ENCODE measurements at places on chromosomes 3 and 15.

- DNase-seq, result no peak
Measured at GRCh38 chr3:8734137-8734878, 706 bp downstream of the CAV3 start.

DNA sequence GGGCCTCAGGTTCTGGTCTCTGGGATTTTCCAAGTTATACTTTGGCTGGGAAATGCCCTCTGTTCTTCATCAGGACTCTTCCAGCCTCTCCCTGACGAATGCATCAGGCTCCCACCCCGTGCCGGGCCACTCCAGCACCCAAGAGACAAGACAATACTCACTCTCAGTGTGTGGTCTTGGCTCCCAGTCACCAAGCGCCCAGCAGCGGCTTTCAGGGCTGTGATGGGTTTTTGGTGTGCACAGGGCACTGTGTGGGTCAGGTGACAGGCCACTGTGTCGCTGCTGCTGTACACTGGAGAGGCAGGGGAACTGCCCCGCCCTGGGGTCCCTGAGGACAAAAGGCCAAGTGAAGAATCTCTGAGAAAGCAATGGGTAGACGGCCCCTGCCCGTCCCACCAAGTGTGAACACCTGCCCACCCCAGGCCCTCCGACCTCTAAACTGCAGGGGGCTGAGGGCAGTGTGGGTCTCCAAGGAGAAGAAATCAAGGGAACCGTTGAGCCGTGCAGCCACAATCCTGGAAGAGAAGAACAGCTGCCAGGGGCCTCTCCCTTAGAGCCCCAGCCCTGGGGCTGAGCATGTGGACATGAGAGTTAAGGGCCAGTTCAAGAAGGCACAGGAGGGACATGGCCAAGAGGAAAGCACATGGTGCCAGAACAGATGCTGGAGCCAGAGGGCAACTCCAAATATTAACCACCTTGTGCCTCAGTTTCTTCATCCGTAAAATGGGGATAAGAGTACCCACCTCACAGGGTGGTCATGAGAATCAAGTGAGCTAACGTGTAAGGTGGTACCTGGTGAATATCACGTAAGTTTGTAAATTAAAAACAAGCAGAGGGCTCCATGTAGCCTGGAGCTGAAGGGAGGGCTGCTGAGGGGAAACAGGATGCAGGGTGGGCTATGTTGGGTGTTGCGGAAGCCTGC is 34.1 kb downstream of the PTPN23 start:
- no peak for DNase-seq

DNA sequence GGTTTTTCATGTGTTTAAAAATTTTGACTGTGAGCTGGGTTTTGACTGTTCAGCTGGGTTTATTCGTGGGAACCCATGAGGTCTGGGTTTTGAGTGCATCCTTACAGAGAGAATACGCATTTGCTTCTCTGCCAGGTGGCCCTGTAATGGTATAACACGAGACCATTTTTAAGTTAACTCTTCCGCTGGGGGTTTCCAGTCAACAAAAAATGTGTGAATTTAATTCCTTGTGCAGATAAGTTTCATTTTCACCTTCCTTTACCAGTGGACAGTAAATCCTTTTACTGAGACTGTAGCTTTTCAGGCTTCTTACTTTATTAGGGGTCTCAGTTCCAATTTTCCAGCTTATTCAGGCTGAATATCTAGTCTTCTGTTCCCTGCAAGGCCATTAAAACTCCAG is 149.6 kb downstream of the OPA1 start:
- no peak for DNase-seq

- no peak for DNase-seq
Measured at GRCh38 chr3:11282250-11283138, 10.3 kb downstream of the ATG7 start.

GRCh38 chr3:187098923-187099512 is 40.3 kb downstream of the RPL39L start:
- DNase-seq, result no peak

DNA sequence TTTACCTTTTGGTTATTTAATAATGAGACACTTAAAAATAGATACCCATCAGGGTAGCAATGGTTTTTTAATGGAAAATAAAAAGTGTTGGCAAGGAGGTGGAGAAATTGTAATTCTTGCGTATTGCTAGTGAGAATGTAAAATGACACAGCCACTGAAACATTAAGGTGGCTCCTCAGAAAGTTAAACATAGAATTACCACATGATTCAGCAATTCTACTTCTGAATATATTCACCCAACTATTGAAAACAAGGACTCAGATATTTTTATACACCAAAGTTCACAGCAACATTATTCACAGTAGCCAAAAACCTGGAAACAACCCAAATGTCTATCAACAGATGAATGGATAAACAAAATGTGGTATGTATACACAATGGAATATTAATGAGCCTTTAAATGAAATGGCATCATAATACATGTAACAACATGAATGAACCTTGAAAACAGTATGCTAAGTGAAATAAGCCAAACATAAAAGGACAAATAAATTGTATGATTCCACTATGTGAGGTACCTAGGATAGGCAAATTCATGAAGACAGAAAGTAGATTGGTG is 163.5 kb downstream of the IMPG2 start:
- DNase-seq, result no peak

- no peak for DNase-seq
Measured at GRCh38 chr3:127720161-127720823, 47.5 kb downstream of the ABTB1 start.

DNA sequence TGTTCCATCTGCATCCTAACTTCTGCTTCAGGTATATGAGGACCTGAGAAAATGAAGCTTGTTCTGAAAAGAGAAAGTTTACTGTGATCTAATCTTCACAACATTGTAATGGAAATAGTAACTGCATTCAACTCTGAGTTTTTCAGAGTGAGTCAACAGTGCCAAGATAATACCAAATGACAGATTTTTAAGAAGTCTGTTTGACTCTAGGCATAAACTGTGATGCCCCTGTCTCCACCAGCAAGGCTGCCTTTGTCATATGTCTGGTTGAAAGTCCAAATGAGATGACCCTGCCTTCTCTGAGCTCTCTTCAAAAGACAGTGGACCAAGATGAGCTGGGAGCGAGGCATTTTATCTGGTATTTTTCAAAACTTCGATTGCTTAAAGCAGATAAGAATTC is 44.8 kb upstream of the B3GNT5 start:
- DNase-seq, result no peak

DNA sequence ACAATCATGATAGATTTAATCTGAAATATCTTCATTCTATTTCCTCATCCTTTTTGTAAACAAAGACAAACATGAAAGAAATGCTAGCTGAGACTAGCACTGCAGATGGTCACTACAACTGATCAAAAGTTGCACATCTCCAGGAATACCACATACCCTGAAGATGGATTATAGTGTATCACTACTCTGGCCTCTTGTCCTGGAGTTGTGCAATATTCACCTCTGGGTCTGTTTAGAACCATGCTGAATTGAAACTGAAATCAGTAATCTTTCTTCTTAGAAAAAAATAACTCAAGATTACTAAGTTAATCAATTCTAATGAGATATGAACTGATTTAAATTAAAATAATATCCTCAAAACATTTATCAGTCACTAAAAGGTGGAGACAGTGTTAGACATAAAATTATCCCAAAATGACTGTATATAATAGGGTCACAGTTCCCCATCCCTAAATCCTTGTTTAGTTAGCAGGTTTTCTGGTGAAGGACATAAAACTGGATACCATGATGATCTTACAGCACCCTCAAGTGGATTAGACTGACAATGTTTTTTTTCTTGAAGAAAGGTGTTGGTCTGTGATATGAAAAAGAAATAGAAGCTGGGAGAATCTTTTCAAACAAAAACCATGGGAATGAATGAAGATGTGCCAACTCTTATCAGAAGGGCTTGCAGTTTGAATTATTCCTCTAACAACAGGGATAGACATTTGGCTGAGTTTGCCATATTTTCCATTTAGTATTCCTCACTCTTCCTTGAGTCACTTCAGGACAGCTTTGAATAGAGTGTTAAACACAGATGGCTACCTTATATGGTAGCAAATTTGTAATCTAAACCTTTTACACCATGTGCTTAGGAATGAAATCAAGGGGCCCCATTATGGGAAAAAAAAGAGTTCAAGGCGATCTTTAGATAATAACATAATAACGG is 7.1 kb upstream of the TTC14 start:
- no peak for DNase-seq

- no peak for DNase-seq
Measured at GRCh38 chr15:96514607-96515285, 184.2 kb downstream of the NR2F2 start.

DNA sequence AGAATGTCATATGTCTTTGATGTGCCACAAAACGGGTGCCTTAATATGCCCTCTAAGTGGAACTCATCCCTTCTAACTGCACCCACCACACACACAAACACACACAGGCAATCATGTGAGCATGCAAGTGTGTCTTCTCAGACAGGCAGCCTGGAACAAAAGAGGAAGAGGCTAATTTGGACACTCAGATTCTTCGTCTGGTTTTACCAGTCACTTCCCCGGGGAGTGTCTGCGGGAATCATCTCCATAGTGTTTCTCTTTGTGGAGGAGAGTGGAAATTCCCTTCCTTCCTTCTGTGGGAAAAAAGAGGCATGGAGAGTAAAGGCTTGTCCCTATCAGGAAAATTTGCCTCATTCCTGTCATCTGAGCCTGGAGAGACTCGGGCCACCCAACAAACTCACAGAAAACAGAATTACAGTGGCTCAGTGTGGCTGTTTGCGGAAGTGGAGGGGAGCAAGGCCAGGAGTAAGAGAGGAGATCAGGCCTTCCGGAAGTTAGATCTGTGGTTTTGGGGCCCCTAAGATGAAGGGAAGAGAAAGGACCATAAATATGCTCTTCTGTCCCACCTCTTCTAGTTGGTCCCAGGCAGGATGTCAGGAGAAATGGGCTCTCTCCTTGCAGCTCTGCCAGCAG is 212.6 kb upstream of the SEMA6D start:
- DNase-seq, result no peak

- no peak for DNase-seq
Measured at GRCh38 chr3:79767194-79767904, 449 bp downstream of the ROBO1 start.

Data from central memory CD4-positive, alpha-beta T cell (primary cell).